Activated CD4-positive, alpha-beta memory T cell treated with anti-CD3 and anti-CD28 coated beads, Interleukin-2, amount 10 ng/mL, durations not matched to agents 7 days and 5 days (primary cell): ENCODE measurements at places on chromosomes 1 and 21. TPM values are rescaled to one million over a fixed set of nuclear protein-coding genes. Genes with fewer than 3 reads are reported as not detected.

OR14K1 gene
- not detected for total RNA-seq

ADGRL2 gene
- not detected for total RNA-seq

TMPRSS15 gene
- total RNA-seq, result not detected

CCDC181 gene
- not detected for total RNA-seq

LRRC38 gene
- not detected for total RNA-seq
